Fibroblast of the aortic adventitia (primary cell): ENCODE measurements at places on chromosomes 3 and 15. TPM values are rescaled to one million over a fixed set of nuclear protein-coding genes. Genes with fewer than 3 reads are reported as not detected.

GRCh38 chr3:150744919-150745211 lies 18.1 kb downstream of the SIAH2 start:
- DNase-seq, result no peak

DNA sequence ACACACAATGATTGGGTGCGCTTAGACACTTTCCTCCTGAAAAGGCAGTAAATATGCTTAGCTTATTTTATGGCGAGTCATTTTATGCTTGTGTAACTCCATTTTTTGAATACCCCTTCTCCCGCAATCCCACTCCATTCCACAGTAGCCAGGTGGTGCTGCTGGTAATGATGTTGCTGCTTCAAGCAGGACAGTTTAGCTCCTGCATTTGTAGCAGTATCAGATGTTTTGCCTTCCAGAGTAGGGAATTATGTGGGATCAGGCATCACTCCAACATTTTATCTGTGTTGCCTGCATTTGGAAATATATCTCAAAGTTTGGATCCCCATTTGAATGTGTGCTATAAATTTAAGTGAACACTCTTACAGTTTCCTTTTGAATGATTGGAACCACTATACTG lies 302.1 kb upstream of the SGO1 start:
- no peak for DNase-seq

- peak; percentile 25 for DNase-seq
Observed at GRCh38 chr3:14278799-14279625, 100.4 kb downstream of the LSM3 start.

DNA sequence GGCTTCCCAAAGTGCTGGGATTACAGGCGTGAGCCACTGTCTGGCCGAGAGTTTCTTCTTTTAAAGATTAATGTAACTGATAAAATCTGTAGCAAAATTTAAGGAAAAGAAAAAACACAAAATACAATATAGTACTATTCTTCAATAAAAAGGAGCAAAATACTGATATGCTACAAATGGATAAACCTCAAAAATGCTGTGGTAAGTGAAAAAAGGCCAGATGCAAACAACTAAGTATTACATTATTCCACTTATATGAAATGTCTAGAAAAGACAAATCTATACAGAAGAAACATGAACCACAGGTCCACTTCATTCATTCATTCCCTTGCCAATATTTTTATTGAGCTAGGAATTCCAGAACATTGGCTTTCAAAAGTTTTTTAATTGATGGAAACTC lies 299.5 kb downstream of the CTNNB1 start:
- no peak for DNase-seq

GRCh38 chr15:86942285-86942684 lies 862.6 kb downstream of the AGBL1 start:
- DNase-seq, result peak; percentile 40

Gene ABCC5
- 21.2 and 24.2 TPM in 2 replicates for total RNA-seq

Gene RNF111
- total RNA-seq, result 22.8 and 40.5 TPM in 2 replicates
